ENCODE measurements at places on chromosomes 2 and 18.

- no peak for DNase-seq
Observed at GRCh38 chr18:12394428-12394827, 13.3 kb upstream of the PRELID3A start.

- no peak for DNase-seq
Observed at GRCh38 chr2:160288324-160288723, 88.3 kb upstream of the ITGB6 start.

GRCh38 chr2:145691659-145692058 is 1171.7 kb upstream of the ZEB2 start:
- DNase-seq, result no peak

DNA sequence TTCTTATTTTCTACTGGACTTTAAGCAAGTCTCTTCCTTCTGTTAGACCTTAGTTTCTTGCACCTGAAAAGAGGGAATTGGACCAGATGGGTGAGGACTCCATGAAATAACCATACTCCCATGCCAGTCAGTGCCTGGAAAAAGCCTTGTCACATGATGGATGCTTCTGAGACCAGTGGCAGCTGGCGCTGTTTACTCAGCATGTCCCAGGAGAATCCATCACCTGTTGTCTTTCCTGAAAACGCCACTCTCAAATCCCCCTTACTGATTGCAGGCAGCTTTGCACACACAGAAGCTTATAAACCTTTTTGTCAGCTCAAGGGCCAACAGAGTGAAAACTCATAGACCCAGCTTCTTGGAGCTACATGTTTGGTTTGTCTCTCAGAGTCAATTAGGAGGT is 117.6 kb downstream of the POLE4 start:
- DNase-seq, result no peak
